NB4 (cell line): ENCODE measurements at places on chromosomes 6 and 20.

- DNase-seq: no peak
These were observed 23.9 kb downstream of the RNF217 start for GRCh38 chr6:124986164-124986563.

- no peak for DNase-seq
These were observed 275.0 kb downstream of the KHDC1L start for GRCh38 chr6:72950114-72950860.

GRCh38 chr20:63164484-63165355 lies 51.2 kb downstream of the YTHDF1 start:
- no peak for DNase-seq

GRCh38 chr6:135811644-135812526 lies 39.6 kb upstream of the PDE7B start:
- peak; percentile 38 for DNase-seq

GRCh38 chr6:35203680-35204079 lies 10.1 kb upstream of the SCUBE3 start:
- no peak for DNase-seq

GRCh38 chr6:117481278-117481925 lies 1.1 kb upstream of the DCBLD1 start:
- peak; percentile 29 for DNase-seq

DNA sequence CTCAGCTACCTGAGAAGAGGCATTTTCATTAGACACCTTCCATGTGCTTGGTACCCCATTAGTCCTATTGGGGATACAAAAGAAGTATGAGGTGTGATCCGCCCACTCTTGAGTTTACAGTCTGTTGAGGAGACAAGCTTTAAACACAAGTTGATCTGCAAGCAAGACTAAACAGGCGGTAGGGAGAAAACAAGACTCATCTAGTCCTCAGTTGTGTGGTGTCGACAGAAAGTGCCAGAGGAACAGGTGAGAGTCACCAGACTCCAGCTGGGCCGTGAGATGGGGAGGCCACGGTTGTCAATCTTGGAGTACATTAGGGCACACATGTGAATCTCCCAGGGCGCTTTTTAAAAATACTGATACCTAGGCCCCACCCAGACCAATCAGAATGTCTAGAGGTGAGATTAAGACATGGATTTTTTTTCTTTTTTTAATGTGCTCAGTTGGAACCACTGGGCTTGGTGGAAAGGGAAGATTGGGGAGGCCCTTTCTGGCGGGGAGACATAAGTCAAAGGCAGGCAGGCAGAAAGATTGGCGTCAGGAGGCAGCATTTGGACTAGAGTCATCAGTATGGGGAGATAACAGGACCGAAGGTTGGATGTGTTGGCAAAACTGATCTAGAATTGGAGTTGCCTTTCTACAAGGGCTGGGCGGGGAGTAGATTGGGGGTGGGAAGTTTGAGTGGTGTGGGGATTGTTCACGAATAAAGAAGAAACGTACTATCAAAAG lies 10.4 kb downstream of the E2F3 start:
- no peak for DNase-seq

- no peak for DNase-seq
These were observed 31.0 kb downstream of the SIRPB1 start for GRCh38 chr20:1588533-1589460.
